ENCODE measurements at places on chromosomes 1 and 21. TPM values are rescaled to one million over a fixed set of nuclear protein-coding genes. Genes with fewer than 3 reads are reported as not detected.

NBPF14 gene
- 23.4 TPM for total RNA-seq

HES3 gene
- total RNA-seq = not detected

TBX15 gene
- total RNA-seq = 14.1 TPM

MAP3K7CL gene
- 44.1 TPM for total RNA-seq

COL8A2 gene
- 0.26 TPM for total RNA-seq

DNA sequence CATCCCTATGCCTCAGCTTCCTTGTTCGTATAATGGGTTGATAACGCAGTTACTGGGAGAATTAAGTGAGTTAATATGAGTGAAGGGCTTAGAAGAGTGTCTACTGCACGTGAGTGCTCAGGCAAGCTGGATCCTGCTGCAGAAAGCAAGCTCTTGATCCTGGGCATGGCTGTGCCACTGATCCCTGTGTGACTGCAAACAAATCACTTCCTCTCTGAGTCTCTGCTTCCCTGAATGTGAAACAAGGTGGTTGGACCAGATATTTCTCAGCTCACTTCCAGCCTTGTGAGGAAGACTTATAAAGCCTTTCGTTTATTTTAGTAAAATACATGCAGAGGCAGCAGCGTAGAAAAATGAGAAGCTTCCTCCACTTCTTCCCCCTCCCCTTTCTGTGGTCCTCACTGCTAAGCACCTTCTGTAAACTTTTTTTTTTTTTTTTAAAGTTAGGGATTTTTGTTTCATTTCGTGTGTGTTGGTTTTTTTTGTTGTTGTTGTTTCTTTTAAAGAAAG lies 13.8 kb downstream of the PSEN2 start:
- DNase-seq = no peak

GRCh38 chr1:64137412-64137803 lies 66.0 kb upstream of the UBE2U start:
- no peak for DNase-seq

DNA sequence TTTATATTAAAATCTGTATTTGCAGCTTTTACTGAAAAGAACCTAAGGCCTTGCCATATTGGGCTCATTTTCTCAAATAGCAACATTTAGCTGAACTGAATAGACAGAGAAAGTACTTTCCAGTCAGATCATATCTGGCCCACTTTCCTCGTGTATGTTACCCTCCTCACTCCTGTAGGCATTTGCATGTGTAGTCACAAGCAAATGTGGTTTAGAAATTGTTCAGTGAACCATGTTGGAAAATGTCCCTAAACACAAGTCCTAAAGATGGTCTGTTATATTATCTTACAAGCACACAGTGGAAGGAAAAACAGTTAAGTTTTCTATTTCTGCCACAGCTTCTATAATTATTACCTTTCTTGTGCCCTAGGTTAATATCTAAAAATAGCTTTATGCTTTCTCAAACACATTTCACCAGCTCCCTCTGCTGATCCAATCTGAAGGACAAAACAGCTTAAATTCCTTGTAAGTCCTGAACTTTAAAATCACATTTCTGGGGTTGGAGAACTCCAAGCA lies 606 bp upstream of the FMO4 start:
- DNase-seq = no peak

DNA sequence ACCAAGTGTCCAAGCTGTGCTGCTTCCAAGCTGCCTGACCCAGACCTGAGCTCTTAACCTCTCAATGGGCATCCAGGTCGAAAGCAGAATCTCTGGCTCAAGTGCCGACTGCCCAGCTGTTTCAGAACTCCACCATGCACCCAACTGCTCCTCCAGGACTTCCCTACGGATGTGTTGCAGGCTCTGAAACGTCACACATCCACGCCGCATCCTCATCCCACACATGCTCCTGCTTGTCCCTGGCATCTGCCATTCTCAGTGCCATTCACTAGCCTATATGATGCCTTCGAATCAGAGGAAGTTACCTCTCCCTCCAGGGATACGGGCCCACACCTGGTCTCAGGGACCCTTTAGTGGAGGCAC lies 11.2 kb downstream of the PDZK1IP1 start:
- DNase-seq = no peak

All from LHCN-M2 (cell line).